ENCODE measurements at places on chromosomes 12 and 14.
A peak's percentile ranks its signal among the peaks of the same experiment; 100 is the strongest.

DNA sequence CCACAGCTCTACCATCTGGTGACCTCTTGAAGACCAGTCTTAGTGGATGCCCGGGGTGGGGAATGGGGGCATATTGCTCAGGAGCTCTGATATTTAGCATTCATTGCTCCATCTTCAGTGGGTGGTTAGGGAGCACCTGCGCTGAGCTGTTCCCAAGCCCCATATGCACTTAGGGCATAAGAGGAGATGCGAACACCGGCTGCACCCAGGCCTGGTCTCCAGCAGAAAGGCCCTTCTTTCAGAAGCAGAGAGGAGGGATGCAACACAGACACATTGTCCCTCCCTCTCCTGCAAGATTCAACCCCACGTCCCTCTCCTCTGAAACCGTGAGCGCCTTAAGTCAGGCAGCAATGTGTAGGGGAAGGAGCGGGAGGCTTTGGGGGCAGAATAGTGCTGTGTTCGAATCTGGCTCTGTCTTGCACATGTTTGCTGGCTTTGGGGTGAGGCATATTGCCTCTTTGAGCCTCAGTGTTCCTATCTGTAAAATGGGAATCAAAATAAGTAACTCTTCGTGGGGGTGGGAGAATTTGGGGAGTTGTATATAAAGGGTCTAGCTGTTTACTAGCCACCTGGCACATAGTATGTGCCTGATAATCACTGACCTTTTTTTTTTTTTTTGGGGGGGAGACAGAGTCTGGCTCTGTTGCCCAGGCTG lies 87.7 kb downstream of the FOXN4 start:
- DNase-seq, result no peak

DNA sequence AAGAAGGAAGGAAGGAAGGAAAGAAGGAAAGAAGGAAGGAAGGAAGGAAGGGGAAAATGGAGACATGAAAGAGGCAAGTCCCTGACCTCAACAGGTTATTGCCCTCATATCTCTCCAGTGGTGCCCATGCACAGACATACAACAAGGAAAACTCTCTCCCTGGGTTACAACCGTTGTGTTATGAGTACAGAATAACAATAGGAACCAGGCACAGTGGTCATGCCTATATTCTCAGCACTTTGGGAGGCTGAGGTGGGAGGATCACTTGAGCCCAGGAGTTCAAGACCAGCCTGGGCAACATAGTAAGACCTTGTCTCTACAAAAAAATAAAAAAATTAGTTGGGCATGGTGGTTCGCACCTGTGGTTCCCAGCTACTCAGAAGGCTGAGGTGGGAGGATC lies 139.4 kb upstream of the HMGA2 start:
- DNase-seq, result no peak

DNA sequence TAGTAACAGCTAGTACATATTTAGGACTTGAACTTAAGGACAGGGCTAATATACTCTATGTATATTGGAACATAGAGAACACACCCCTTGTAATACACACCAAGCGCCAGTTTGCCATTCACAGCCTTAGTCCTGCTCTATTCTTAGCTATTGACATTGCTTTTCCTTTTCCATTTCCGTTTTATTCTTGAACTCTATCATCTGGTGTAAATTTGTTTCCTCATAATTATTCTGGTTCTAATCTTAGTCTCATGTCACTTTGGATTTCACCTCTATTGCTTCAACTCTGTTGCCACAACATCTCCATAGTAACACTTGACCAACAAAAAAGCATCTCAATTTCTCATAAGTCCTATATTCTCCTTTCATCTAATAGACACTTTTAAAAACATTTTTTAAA lies 225.7 kb downstream of the PHLDA1 start:
- DNase-seq, result no peak

- no peak for DNase-seq
Measured at GRCh38 chr14:52079239-52079959, 10.5 kb upstream of the NID2 start.

- DNase-seq, result no peak
Measured at GRCh38 chr14:95601650-95602049, 66.8 kb downstream of the GLRX5 start.

DNA sequence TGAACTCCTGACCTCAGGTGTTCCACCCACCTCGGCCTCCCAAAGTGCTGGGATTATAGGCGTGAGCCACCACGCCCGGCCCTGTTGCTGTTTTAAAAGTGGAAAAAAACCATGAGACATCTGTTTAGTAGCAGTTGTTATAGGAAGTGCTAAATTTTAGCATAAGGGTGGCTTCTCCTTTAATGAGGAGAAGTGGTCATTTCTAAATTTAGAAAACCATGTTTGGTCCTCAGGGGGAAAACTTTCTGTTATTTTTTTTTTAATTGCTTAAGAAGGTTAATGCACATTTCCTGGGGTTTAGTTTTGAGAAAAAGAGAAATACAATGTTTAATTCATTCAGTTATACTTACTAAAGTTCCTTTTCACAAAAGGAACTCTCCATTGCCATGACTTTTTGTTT lies 102.1 kb downstream of the MYRFL start:
- no peak for DNase-seq

DNA sequence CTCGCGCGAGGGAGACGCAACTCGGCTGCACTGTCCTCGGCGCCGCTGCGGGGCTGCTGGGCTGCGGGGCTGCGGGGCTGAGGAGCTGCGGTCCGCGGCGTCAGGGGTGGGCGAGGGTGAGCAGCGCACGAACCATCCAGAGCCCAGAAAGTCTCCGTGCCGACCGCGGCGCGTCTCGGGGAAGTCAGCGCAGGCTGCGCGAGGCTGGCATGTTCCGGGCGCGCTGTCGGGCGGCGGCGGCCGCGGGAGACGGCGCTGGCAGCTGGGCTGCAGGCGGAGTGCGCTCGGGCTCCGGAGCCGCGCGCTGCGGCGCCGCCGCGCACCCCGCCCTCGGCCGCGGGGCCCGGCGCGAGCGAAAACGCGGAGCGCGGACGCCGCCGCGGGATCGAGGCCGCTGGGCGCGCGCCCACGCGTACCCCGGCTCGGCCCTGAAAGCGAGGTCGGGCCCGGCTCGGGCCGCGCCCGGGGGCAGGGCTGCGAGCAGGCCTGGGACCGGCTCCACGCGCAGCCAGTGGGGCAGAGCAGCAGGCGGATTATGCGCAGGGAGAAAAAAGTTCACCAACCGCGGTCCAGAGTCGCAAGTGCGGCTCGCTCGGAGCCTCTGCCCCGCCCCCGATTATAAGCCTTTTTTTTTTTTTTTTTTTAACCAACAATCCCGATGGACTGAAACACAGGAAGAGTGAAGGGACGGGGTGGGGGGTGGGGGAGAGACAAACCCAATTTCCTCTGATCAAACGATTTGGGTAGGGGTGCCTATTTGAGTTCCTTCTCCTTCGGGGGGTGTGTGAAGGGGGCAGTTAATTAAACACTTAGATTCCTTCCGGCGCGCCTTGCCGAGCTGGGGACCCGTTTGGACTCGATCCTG lies at the start of gene PRICKLE1:
TSS of gene PRICKLE1 (minus strand) at position 282 of the 865 bp plus-strand sequence. CDS start 117,230 bp downstream, outside the sequence.
- DNase-seq, result peak; percentile 45

DNA sequence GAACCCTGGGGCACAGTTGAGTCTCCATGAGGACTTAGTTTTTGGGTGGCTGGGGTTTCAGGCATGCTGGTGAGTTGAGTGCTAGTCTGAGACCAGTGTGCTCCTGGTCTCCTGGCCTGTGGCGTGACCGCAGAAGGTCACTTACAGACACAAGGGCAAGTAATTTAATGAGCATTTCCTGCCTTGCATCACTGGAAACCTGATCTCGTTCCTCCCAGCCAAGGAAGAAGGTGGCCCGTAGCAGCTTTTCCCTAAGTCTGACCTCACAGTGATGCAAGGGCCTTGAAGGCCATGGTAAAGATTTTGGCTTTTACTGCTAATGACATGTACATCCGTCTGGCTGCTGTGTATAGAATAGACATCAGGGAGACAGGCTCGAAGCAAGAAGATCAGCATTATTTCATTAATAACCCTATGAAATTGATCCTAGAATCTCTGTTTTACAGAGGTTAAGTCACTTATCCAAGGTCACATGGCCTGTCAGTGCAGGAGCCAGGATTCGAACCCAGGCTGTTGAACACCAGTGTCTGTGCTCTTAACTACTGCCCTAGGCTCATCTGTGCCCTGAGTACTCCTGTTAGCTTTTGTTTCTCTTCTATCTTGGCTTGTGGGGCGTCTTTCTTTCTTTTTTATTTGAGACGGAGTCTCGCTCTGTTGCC lies 4.6 kb downstream of the TMEM120B start:
- no peak for DNase-seq

DNA sequence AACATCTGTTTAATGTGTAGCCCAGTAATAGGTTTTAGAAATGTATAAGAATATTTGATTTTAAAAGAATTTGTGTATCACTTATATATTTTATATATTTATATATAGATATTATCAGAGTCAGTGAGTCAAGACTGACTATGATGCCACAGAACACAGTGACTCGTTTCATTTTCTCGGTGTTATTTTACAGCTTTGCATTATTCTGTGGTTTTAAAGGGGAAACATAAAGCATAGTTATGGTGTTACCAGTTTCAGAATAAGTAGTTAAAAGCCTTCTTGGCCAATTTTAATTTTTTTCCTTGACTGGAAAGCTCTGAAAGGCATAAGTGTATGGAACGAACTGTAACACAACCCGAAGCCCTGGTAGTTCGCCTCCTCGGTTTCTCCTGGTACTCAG lies 91.0 kb downstream of the GRIP1 start:
- no peak for DNase-seq

GRCh38 chr14:70785556-70785955 lies 23.8 kb downstream of the MAP3K9 start:
- DNase-seq, result no peak

DNA sequence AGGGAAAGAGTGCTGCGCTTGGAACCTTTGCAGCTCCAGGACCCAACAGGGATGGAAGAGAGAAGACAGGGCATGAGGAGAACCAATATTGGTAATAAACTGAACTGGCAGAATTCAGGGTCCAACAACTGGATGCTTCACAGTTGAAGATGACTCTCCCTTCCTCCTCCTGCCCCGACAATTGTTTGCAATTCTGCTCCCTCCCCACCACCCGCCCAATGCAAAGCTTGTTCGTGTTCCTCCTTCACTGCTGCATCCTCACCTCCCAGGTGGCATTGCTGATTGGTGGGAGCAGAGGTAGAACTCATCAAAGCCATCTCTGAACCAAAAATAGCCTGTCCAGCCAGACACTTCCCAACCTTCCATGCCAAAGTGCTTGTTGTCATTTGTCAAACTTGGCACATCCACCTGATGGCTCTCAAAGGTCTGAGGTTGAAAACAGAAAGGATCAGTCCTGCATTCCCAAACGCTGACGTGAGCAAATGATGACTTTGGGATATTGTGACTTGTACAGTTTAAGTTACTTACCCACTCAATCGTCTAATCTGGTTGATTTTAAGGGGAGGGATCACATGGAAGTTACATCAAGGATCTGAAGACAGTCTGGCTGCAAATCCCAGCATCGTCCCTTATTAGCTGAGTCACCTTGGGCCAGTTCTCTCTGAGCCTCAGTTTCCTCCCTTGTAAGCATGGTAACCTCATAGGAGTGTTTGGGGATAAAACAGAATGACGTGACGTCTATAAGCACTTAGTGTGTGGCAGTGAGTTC lies 242.6 kb upstream of the CRY1 start:
- DNase-seq, result no peak

DNA sequence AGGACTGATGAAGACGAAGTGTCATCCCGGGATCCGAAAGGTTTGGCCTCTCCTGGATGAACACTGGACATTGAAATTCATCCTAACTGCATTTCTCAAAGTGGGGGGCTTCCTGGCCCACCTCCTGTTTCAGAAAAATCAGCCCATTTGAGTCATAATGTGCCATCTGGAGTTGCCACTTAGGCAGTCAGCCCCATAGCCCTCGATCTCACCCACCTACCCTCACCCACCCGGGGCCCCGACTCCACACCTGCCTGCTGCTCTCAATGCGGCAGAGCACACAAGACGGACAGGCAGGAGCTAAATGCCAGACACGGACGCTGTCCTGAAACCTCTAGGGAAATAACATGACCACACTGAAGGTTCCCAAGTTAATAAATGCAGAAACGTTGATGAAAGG lies 12.6 kb downstream of the DLK1 start:
- no peak for DNase-seq

DNA sequence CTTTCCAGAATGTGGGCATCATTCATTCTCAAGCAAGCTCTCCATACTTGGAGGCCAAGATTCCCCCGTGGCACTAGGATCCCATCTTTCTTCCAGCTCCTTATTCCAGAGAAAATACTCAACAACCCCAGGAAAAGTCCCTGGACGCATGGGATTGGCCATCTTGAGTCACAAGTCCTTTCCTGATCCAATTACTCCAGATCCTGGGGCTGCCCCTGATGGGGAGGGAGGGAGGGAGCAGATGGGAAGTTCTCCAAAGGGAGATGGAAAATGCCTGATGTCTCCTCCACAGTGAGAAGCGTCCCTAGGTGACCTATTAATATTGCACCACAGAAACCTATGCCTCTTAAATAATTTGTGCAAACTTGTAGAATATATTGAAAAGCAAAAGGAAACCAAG lies 12.4 kb upstream of the KCNK13 start:
- DNase-seq, result no peak

DNA sequence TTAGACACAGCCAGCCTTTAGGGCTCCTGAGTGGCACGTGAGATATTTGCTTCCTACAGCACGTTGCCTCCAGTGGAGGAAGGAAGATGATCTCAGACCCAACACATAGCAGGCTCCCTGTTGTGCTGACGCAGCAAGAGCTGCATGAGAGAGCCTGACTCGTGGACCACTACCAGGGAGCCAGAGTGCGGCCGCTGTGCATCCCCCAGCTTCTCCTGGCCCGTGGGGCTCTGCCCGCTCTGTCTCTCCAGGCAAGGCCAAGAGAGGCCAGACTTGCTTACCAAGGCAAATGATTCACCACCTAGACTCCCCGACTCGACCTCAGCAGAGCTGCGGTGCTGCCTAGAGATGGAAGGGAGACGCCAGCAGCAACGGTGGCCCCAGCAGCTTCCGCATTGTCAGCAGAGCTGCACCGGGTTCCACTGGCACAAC lies 37.5 kb downstream of the MAP3K9 start:
- DNase-seq, result no peak

GRCh38 chr12:4552191-4552590 lies 9.8 kb upstream of the DYRK4 start:
- DNase-seq, result no peak

GRCh38 chr14:102554821-102555819 lies 37.3 kb upstream of the RCOR1 start:
- DNase-seq, result peak; percentile 64

- DNase-seq, result no peak
Measured at GRCh38 chr12:1473418-1473817, 121.0 kb downstream of the FBXL14 start.

Data from frontal cortex (tissue), 4 donors.